ENCODE measurements at places on chromosomes 7 and 10.

GRCh38 chr10:33258967-33259366 lies 75.5 kb downstream of the NRP1 start:
- no peak for DNase-seq

- DNase-seq: no peak
Observed at GRCh38 chr7:88760136-88760515, 626 bp downstream of the ZNF804B start.

GRCh38 chr10:117448802-117449201 lies 73.6 kb upstream of the PDZD8 start:
- DNase-seq: no peak

GRCh38 chr10:97543025-97543546 lies 29.5 kb upstream of the ANKRD2 start:
- DNase-seq: peak; percentile 76

GRCh38 chr10:92559046-92559445 lies 14.8 kb downstream of the IDE start:
- DNase-seq: no peak

DNA sequence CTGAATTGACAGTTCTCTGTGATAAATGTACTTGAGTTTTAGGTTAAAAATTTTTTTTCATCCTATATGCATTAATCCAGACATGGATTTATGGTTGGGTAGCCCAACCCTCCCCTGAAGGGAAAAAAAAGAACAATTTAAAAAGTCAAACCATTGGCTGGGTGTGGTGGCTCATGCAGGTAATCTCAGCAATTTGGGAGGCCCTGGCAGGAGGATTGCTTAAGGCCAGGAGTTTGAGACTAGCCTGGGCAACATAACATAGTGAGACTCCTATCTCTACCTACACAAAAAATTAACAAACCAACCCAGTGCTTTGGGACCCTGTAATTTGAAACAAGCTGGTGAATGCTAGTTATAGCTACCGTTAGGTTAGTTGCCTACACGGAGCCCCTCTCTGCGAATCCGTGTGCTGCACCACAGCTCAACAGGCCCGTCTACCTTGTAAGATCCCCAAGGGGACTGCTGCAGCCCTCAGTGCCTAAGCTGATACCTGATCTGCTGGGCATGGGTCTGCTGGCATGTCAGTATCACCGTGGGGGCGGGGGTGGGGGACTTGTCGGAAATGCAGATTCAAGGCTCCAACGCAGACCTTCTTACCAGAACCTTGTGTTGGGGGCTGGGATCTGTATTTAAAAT lies 32.8 kb downstream of the TSPAN14 start:
- DNase-seq: no peak

DNA sequence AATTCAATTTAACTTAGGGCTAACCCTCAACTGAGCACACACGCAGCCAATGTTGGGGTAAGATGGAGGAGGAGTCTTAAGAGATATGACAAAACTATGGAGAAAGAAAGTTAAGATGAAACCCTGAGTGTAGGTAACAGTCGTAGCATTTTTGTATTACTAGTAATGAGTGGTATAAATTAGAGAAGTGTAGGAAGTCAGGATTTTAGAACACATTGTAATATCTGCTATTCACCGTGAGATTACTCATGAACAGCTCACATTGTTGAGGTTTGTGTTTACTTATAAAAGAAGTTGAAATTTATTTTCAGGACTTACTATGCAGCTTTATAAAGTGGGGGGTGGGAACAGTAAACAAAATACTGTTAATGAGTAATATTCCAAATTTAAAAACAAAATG lies 107.2 kb downstream of the ARHGAP21 start:
- DNase-seq: no peak

GRCh38 chr10:81013771-81014170 lies 476.1 kb downstream of the SH2D4B start:
- DNase-seq: no peak

GRCh38 chr7:87218796-87219544 lies 562 bp downstream of the TMEM243 start:
- DNase-seq: peak; percentile 70

- DNase-seq: no peak
Observed at GRCh38 chr7:467393-467828, 52.2 kb downstream of the PDGFA start.

- DNase-seq: no peak
Observed at GRCh38 chr10:6602700-6603084, 22.6 kb upstream of the PRKCQ start.

GRCh38 chr7:82204694-82205093 lies 238.9 kb downstream of the CACNA2D1 start:
- DNase-seq: no peak

- DNase-seq: no peak
Observed at GRCh38 chr7:68393051-68393450, 1205.2 kb upstream of the AUTS2 start.

- DNase-seq: no peak
Observed at GRCh38 chr7:112765105-112765504, 25.1 kb downstream of the TMEM168 start.

- no peak for DNase-seq
Observed at GRCh38 chr7:155358066-155358947, 60.6 kb downstream of the INSIG1 start.

- DNase-seq: no peak
Observed at GRCh38 chr10:23051855-23052331, 43.5 kb upstream of the MSRB2 start.

- DNase-seq: no peak
Observed at GRCh38 chr10:59773088-59773487, 19.8 kb upstream of the MRLN start.

DNA sequence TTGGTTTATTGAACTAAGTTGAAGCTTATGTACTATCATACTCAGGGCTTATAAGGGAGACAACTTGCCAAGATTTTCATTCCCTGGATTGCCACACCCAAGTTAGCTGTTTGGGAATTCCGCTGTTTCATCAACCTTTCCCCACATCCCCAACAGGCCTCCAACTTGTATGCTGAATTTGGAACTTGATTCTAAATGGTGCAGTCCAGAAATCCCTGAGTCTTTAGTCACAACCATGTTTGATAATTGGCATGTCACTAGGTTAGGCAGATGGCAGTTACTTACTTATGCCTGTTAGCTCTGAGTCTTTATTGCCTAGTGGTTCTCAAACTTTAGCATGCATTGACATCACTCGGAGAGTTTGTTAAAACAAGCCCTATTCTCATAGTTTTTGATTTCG lies 135.4 kb upstream of the PRPS1L1 start:
- no peak for DNase-seq

- no peak for DNase-seq
Observed at GRCh38 chr10:130354573-130354954, 218.4 kb downstream of the GLRX3 start.

GRCh38 chr7:85014936-85015660 lies 171.8 kb downstream of the SEMA3D start:
- DNase-seq: no peak

DNA sequence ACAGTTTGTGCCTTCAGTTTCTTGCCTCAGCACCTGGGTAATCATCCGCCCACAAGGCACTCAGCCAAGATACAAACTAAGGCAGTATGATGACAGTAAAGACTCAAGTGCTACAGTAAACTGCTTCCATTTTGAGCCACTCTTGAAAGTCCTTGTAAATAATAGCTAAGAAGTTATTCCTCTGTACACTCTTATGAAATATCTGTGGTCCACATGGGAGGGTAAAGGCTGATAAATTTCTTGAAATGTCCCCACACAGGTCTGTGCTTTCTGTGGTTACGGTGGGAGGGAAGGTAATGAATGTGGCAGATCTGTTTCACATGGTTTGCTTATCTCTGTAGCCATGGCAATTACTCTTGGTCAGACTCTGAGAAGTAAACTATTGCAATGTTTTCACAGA lies 551.0 kb upstream of the ZWINT start:
- DNase-seq: no peak

DNA sequence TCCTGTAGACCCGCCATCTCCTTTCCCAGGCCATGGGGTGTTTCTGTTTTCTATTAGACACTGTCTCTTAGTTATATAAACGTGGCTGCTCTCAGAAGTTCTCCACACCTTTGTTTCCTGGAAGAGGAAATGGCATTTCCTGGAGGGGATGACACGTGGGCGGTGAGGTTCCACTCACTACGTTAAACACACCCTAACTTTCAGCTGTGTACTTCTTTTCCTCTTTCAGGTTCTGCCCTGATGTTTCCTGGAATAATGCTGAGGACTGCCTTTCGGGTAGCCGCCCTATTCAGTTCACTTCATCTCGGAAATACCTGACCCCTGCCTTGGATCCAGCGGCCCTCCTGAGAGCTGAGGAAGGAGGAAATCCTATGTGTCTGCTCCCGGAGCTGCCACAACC lies 3.4 kb upstream of the PRKCQ start:
- peak; percentile 21 for DNase-seq

DNA sequence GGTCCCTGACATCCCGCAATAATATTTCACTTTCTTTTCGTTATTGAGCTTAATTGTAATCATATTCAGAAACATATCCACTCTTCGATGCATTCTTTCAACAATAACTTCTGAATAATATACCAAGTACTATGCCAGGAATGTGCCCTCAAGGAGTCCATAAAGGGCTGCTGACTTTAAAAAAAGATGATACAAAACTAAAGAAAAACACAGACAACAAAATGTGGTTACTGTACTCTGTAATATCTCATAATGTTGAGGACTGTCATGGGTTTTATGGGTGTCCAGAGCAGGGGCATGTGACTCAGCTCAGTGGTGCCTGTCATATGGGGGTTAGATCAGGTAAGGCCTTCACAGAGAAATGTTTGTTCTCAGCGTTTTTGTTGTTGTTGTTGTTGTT lies 73.7 kb downstream of the ARL4A start:
- DNase-seq: no peak

- DNase-seq: no peak
Observed at GRCh38 chr7:134515569-134516468, 11.5 kb upstream of the AKR1B10 start.

GRCh38 chr7:949021-949934 lies 5.2 kb downstream of the ADAP1 start:
- peak; percentile 55 for DNase-seq

GRCh38 chr10:75070476-75070875 lies 41.0 kb upstream of the SAMD8 start:
- no peak for DNase-seq

GRCh38 chr10:109067031-109067430 lies 856.3 kb downstream of the XPNPEP1 start:
- no peak for DNase-seq

DNA sequence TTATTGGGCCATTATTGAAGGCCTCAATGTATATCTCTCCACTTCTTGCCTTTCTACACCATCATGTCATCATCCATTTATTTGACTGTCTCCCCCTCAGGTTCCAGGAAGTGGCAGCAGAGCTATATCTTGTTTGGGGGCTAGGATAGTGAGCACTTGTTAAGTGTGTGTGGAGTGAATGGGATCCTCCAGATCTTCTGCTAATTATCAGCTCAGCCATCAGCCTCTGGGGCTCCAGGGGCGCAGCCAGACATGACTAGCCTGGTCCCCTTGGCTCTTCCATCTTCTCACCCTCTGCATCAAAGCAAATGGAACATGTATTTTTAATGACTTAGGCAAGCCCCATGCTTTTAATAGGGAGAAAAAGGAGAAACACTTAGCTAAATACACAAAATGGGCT lies 176.5 kb downstream of the ARHGAP12 start:
- no peak for DNase-seq

DNA sequence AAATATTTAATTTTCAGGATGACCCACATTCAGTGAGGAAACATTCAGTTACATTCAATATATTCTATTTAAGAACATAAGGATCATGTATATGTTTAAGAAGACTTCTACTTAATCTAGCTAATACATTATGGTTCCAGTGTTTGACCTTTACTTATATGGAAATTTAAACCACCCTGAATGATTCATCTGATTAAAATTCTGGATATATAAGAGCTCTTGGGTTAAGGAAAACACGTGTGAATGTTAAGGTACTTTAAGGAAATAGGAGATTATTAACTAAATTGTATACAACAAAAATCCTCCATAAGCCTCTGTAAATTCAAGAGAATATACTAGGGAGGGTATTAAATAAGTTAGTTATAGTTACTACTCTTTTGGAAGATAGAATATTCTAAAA lies 40.9 kb downstream of the HDAC9 start:
- DNase-seq: no peak

DNA sequence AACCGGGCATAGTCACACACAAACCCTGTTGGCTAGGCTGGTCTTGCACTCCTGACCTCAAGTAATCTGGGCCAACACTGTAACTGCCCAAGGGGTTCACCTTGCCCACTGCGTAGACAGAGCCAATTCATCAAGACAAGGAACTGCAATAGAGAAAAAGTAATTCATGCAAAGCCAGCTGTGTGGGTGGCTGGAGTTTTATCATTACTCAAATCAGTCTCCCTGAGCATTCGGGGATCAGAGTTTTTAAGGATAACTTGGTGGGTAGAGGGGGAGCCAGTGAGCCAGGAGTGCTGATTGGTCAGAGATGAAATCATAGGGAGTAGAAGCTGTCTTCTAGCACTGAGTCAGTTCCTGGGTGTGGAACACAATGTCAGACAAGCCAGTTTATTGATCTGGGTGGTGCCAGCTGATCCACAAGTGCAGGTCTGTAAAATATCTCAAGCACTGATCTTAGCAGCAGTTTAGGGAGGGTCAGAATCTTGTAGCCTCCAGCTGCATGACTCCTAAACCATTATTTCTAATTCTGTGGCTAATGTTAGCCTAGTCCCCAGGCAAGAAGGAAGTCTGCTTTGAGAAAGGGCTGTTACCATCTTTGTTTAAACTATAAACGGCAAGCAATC lies 15.6 kb upstream of the FXYD4 start:
- DNase-seq: no peak

DNA sequence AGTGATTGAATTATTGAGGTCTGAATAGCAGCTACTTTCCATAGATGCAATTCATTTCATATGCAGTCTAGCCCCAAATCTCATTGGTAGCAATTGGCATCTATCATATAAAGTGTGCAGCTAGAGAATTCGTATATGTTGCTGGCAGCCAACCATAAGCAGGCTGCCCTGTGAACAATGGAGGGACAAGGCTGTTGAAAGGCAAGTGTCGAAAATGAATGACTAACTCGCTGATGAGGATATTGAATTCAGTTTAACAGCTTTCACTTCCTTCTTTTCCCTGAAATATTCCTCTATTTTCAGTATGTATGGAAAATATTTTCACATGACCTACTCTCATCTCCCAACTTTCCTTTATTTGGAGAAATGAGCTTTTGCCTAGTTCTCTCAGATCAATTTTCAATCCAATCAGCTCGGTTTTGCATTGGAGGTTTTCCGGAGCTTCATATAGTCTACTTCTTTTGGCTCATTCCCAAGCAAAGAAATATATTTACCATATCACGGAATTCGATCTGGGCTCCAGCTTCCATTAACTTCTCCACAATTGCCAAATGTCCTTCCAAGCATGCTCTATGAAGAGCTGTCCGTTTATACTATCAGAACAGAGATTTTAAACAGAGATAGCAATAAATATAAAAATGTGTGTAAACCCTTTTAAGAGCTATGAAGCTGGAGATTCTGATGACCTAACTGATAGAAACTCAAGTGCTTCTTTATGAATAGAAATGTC lies 3.5 kb downstream of the ANKRD1 start:
- DNase-seq: no peak
